ENCODE measurements at places on chromosomes 3 and 15. TPM values are rescaled to one million over a fixed set of nuclear protein-coding genes. Genes with fewer than 3 reads are reported as not detected.

- no peak for DNase-seq
Measured at GRCh38 chr3:105559856-105560255, 193.1 kb downstream of the ALCAM start.

GRCh38 chr15:39573844-39574243 lies 7.0 kb upstream of the THBS1 start:
- no peak for DNase-seq

DNA sequence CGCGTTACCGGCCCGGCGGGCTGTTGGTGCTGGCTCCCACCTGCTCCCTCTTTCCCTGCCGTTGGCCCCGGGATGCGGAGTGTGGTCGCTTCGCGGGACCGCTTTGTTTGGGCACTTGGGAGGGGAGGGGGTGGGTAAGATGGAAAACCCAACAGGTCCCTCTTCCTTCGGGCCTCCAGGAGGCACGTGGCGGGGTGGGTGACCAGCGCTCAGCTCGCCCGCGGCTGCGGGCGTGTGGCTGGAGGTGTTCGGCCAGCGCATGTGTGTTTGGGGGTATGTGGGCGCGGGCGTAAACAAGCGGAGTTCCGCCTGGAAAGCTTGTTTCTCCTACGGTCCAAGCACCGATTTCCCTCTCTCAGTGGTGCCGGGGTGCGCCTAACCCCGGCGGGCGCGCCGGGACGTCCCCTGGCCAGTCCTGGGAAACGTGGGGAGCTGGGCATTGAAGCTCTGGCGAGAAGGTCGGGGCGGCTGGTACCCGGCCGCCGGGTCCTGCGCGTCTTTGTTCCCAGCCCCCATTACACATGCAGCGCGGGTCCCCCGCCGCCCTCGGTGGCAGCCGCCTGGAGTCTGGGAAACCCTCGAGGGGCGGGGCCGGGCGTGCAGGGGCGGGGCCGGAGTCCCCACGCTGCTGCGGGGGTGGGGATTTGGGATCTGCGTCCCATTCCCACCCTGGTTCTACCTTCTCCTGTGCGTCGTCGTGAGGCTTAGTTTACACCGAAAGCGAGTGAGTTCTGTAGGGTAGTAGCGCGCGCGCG lies 1.4 kb downstream of the ACVR2B start:
- peak; percentile 87 for DNase-seq

DNA sequence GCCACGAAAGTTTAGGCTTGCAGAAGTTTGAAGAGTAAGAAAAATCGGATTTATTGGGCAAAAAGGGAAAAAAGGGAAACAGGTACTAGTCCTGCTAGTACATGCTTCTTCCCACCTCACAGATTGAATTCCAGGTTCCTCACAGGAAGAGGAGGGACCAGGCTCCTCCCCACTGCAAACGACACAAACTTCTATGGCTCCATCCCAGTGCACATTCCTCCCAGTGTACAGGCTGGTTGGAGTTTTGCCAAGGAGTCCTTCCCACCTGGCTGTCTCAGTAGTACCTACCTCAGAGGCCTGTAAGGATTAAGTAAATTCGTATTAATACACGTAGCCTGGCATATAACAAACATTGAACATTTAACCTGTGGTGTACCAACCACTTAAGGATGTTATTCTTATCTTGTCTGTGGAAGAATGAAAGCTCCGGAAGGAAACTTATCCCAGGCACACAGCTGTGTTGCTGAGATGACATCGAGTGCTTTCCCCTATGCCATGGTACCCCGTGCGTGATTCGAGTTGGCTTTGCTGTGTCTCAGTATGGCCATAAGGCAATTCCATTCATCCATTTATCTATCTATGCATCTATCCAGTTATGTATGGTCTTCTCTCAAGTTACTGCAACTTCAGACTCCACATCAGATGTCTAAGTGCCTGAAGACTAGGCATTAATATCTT lies 294.3 kb downstream of the LRTM1 start:
- no peak for DNase-seq

LTF gene
- 11.4 TPM for total RNA-seq

Measured in pancreas (tissue), 10 donors.